Posterior cingulate gyrus (tissue), 11 donors: ENCODE measurements at places on chromosomes 11 and 22.

DNA sequence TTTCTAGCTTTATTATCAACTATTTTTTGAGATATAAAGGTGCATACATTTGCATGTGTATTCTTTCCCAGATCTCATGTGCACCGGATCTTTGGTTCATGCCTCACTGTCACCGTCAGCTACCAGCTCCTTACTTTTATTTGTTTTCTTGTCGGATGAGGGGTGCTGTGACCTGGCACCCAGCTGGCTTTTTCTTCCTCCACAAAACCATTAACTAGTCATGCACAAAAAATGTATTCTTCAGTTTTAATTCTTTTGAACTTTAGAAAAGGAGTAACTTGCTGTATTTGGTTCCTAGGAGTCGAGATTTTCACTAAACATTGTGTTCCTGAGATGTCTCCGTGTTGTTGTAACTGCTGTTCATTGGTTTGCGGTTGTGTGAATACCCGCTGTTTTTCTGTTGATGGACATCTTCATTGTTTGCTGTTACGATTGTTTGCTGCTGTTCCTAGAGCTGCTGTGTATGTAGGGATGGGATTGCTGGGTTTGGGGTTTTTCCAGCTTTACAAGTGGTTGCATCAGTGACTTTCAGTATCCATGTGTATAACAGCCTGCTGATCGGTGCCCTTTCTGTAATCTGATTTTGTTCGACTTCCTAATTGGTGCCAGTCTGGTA lies 39.4 kb downstream of the MOV10L1 start:
- no peak for DNase-seq

GRCh38 chr22:41992496-41992895 lies 6.1 kb upstream of the WBP2NL start:
- DNase-seq: no peak

- no peak for DNase-seq
Measured at GRCh38 chr11:27626269-27626937, 73.9 kb downstream of the BDNF start.

GRCh38 chr22:19456541-19456940 lies 9.0 kb upstream of the C22orf39 start:
- DNase-seq: no peak

GRCh38 chr11:106785913-106786650 lies 232.2 kb downstream of the GUCY1A2 start:
- DNase-seq: no peak

GRCh38 chr11:60900673-60901404 lies 5.5 kb downstream of the PRPF19 start:
- DNase-seq: peak; percentile 63

DNA sequence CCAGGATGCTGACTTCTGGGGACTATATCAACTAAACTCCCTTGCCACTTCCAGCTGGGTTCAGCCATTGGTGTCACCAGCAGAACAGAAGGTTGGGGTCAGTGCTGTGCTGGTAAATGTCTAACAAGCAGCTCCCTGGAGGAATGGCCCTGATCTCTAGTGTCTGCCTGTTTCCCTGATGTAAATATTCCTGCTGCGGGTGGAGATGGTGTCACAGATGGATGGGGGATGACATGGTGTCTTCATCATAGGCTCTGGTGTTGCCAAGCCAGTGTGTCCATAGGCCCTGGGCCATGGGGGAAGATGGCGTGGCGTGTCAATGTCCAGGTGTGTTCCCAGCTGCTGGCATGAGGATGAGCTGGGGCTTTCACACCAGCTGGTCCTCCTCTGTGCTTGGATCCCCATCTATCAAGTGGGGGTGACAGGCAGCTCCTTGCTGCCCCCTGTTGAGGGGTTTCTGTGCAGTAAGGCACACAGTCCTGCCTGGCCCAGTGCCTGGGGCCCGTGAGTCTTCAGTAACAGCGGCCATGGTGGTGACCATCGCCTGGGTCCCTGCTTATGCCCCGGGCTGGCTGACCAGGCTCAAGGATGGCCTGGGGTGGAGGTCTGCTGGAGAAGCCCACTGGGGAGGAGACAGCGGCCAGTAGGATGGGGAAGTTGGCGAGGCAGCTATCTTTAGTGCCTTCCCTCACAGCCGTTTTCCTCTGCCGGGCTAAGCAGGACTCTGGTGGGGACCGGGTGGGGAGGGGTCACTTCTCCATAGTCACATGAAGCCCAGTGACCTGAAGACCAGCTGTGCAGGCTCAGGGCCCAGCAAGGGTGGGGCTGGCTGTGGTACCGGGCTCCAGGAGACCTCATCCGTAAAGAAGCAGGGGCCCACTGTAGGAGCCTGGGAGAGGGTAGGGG lies 12.7 kb downstream of the RPL3 start:
- DNase-seq: no peak

DNA sequence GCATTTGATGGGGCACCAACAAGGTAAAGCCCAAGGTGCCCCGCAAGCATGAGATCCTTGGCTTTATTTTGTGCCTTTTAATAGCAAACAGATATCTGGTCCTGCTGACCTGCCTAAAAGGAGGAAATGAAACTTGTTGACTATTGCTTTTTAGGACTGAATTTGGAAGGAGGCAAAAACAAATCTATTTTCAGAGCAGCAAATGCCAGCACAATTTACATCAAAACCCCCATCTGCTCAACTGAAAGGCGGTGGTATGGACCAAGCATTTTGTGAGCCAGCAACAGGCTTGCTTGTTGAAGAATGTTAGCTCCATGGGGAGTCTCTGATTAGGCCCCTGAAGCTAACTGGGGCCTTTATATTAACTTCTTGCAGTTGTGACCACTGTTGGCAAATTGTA lies 192.6 kb upstream of the E2F8 start:
- no peak for DNase-seq
